ENCODE measurements at places on chromosomes 4 and X.

DNA sequence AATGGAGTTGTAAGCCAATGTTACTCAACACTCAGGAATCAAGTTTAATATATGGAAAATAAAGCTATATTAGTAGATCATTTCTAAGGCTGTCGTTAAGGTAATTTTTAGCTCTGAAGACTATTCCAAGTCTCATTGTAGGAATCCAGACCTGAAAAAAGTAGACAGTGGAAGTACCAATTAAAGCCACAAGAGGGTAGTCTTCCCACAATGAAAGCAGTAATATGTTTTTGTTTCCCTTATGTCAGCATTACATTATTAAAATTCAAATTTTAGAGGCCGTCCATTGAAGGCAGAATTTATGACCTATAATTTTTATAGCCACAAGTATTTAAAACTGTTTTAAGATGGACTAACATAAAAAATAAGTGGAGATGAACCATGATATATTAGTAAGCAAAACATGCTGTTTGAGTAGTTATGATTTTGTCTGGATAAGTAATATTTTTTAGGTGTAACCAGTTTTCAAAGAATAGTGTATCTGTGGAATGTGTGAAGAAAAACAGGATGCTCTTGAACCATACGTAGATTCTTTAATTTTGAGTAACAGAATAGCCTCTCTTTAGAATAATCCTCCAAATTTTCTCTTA lies 372.6 kb upstream of the TECRL start:
- DNase-seq: no peak

DNA sequence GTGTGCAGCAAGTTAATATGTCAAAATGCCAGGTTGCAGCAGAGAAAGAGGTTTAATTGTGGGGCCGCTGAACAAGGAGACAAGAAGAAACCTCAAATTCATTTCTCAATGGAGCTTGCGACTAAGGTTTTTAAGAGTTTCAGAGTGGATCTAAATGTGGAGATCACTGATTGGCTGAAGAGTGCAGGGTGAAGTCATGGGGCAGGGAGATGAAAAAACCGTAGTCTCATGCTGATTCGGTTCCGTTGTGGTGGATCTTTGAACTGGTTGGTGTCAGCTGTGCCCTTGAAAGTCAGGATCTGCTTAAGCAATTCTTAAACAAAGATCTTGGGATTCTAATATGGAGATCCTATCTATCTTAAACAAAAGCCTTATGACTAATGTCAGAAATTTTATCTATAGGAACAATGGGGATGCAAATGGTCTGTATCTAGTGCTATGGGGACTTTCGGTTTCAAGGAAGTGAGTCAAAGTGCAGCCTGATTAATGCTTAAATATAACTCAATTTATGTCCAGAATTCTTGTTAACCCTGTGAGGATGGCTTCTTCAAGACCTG lies 173.9 kb upstream of the CENPE start:
- DNase-seq: no peak

DNA sequence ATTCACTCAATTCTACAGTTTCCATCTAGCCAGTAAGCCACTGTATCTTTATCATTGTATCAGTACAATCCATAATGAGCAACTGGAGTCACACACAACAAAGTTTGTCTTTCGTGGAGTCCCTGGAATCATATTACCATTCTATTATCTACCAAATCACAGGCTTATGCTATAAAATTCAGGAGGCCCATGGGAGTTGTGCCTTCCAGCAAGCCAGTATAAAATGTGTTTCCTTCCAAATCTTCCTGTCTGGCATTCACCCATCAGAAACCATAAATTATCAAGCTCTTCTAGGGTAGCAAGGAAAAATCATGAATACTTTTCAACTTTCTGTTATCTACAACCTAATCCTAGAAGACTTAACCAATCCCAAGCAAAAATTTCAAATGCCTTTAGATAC lies 1383.3 kb upstream of the PCDH7 start:
- DNase-seq: no peak

- no peak for DNase-seq
Observed at GRCh38 chr4:116027311-116027710, 913.9 kb upstream of the NDST4 start.

Data from H1 (cell line).